ENCODE measurements at places on chromosomes 16 and 17. TPM values are rescaled to one million over a fixed set of nuclear protein-coding genes. Genes with fewer than 3 reads are reported as not detected.

DNA sequence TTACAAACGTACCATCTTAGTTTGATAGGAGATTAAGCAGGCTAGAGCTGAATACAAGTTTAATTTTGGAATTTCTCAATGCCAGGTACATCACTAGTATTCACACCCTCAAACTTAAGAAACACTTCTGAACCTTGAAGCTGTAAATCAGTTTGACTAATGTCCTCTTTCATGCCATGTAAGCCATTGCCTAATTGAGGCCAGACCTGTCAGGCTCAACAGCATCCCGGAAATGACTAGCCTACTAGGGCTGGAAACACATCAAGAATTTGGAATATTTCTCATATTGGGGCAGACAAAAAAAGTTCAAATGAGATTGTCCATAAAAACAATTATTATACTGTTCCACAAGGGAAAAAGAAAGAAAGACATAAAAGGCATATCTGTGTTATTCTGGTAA is 1.7 kb downstream of the USP32 start:
- no peak for DNase-seq

- DNase-seq: no peak
Measured at GRCh38 chr16:48041981-48042421, 113.8 kb downstream of the ABCC12 start.

The KRTAP4-6 gene
- not detected for total RNA-seq

DNA sequence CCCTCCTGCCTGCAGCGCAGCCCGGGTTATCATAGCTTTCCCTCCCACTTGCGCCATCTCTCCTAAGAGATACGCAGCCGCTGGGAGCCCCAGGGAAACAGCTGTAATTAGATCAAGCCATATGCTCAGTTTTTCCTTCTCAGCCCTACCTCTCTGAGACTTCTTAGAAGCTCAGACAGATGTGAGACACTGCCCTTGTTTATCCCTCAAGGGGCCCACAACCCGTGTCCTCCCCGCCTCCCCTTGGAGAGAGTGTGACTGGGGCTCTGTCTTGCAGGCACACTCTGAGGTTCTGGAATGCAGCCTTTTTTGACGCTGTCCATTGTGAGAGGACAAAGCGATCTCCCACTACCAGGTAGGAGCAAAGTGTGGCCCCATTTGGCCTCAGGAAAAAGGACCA is 31.2 kb downstream of the CIBAR2 start:
- DNase-seq: no peak

DNA sequence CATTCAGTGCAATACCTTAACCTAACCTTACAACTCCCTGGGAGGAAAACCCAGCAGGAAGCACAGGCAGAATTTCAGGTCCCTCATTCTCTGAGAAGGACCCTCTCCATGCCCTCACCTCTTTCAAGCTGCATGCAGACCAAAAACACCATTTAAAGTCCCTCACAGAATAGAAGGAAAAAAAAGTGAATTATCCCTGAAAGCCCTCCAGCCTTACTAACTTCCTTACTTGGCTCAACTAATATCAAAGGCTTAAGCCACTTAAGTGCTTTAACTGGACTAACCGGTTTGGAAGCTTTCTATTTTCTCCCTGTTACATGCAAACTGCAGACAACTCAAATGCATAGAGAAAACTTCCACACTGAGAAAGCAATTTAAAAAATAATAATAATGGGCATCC is 60.5 kb downstream of the ADAMTS18 start:
- no peak for DNase-seq

GRCh38 chr17:8393470-8394231 is 4.0 kb downstream of the RNF222 start:
- peak; percentile 63 for DNase-seq

The NACA2 gene
- total RNA-seq: not detected

DNA sequence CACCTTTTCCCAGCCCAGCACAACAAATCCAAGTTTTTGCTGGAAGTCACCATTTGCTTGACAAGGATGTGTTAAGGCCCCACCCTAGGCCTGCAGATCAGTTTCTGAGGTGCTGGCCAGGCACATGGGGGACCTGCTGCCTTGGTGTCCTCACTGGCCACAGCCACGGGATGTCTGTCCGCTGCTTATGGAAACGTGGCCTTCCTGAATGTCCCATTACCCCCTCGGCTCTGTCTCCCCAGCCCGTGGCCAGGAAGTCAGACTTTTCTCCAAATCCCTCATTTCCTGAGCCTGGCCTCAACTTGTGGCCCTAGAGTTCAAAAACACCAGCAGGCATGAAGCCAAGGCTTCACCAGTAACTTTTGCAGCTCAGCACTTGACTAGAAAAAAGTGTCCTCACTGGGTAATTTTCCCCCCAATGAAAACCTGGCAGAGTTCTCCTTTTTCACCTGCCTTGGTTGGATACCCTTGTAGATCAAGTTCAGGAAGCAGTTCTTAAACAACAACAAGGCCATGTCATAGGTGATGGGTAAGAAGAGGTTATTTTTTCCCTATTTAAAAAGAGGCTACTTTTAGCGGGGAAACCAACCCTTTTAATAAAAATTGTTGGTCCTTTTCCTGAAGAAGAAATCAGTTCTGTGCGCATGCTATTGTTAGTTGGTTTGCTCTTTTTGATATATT is 80.8 kb downstream of the SOCS1 start:
- DNase-seq: no peak

All from activated CD4-positive, alpha-beta memory T cell treated with anti-CD3 and anti-CD28 coated beads, Interleukin-2, amount 10 ng/mL, durations not matched to agents 7 days and 5 days (primary cell).